Stimulated activated CD4-positive, alpha-beta T cell treated with anti-CD3 and anti-CD28 coated beads, Interleukin-1b, Interleukin-23, amount 100 ng/mL, for 1 hour (primary cell): ENCODE measurements at places on chromosomes 11 and 22.

GRCh38 chr11:28808771-28809170 lies 700.6 kb downstream of the METTL15 start:
- DNase-seq = no peak

GRCh38 chr11:75273411-75274391 lies 33.1 kb downstream of the TPBGL start:
- DNase-seq = no peak

- no peak for DNase-seq
These were observed 59.6 kb downstream of the CHRDL2 start for GRCh38 chr11:74671520-74672196.

- peak; percentile 43 for DNase-seq
These were observed 88.4 kb downstream of the UBASH3B start for GRCh38 chr11:122743949-122744348.

DNA sequence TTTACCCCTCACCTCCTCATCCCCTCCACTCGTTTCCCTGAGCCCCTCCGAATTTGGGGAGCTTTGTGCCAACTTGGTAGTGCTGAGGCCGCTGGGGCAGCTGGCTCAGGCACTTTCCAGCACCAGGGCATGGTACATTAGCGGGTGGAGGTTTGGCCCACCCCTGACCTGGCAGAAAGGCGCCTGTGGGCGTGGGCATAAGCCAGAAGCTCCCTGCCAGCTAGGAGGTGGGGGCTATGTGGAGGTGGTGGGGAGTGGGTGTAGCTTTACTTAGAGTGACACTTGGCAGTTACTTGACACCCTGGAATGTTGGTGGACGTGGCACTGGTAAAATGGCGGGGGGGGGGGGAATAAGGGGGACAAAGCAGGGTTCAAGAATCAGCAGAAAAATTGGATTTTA lies 10.3 kb upstream of the IGF2 start:
- DNase-seq = no peak

DNA sequence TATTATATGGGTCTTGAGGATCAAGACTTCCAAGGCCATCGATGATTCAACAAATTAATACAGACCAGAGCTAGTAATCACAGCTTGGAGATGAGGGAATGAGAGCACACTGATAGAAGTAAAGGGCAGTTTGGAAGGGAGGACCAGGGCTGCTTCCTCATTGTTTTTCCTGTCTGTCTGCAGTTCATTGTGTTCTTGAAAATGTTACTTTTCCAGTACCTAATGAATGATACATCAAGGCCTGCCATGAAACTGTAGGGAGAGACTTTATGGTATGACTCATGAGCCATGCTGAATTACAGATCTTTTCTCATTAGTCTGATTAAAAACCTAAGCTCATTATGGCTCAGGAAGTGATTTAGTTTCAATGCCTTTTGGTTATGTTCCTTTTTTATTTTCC lies 855.6 kb downstream of the KCNA4 start:
- no peak for DNase-seq

DNA sequence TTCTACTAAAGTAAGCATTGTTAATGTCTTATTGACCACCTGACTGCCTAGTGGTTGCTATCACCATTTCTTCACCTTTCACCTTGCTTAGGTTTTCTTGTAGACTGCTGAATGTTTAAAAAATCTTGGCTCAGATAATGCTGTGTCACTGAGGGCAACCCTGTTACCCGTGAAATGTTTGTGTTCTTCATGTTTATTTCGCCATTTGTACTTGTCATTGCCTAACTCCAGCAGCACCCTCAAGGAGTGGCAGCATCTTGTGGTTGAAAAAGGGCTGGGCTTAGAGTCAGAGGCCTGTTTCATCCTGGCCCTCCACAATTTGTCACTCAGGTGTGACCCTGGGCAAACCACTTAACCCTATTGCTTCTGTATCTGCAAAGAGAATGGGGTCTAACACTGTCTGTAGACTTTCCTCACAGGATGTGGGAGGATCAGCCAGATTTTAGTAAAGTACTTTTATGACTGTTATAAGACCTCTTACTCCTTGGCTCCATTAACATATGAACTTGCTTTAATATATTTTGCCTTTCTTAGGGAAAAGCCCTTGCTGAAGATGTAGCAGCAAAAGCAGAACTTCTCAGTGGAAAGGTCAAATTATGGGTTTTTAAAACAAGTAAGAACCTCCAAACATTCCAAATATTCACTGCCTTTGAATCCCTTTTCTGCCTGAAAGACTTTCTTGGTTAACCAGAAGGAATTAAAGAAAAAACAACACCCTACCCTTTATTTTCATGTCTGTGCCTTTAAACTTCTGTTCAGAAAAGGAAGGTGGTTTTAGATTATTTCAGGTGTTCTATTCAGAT lies 154.5 kb upstream of the C11orf87 start:
- no peak for DNase-seq

DNA sequence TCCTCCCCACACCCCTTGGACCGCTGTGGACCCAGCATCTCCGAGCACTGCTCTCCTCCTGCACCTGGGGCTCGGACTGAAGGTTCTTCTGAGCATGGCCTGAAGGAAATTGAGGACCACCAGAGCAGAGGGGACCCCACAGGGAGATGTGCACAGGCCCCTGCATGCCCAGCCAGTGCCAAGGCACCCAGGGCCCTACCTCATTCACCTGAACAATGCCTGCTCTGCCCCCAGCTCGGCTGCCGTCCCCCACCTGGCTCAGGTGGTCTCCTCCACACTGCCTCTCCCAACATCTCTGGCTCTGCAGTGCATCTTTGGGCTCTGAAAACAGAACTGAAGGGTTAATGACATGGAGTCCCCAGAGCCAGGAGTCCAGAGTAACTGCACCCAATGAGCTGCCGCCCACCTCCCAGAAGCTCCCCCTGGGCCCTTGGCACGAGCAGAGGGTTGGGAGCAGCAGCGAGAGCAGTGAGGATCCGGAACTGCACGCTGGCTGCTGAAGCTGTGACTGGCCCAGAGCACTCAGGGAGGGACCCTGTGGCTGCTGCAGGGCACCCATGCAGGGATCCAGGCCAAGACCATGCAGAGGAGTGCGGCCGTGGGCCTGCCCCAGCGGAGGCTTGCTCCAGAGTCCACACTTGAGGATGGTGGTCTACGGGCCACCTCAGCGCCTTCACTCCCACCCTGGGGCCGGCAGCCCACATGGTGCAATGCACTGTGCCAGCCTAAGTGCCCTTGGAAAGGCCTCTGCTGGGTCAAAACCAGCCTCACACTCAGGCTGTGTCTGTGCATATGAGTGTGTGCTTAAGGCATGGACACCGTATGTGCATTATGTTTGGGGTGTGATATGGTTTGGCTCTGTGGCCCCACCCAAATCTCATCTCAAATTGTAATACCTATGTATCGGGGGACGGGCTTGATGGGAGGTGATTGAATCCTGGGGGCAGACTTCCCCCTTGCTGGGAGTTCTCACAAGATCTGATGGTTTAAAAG lies 686.1 kb downstream of the TBC1D22A start:
- DNase-seq = no peak

- no peak for DNase-seq
These were observed 710.9 kb upstream of the FAT3 start for GRCh38 chr11:91513734-91514133.

GRCh38 chr11:111908639-111909305 lies 2.8 kb downstream of the CRYAB start:
- DNase-seq = no peak

GRCh38 chr11:65884716-65885092 lies 3.6 kb downstream of the FIBP start:
- DNase-seq = peak; percentile 68

DNA sequence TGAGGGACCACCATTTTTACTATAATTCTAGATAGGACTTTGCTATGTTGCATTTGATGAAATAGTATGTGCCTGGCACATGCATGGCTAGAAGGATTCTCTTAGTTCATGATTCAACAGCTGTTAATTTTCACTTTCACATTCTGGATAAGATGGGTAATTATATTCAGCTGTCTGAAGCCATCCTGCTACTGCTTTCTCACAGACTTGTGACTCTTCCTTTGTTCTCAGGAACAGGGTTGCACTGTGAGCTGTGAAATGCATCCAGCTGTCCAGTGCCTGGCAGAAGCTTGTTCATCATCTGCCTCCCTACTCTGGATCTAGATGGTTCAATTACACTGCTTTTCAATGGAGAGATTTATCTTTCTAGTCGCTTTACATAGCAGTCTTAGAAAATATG lies 610.1 kb upstream of the ANO5 start:
- no peak for DNase-seq

DNA sequence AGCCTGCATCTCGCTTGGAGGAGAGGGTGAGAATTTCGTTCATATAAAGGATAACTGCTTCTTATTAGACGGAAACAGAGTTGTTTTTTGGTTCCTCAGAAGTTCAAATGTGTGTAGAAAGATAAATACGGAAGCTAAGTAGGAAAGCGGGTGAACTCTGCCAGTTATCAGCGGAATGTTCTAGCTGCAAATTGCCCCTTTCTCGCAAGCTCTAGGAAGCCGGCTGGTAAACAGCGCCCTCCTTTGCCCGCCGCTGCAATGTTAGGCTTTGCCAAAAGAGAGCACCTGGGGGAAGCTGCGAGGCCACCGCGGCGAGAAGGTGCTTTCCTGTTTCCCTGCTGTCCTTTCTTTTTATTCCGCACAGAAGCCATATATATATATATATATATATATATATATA lies 67.0 kb downstream of the IGLL5 start:
- DNase-seq = no peak

DNA sequence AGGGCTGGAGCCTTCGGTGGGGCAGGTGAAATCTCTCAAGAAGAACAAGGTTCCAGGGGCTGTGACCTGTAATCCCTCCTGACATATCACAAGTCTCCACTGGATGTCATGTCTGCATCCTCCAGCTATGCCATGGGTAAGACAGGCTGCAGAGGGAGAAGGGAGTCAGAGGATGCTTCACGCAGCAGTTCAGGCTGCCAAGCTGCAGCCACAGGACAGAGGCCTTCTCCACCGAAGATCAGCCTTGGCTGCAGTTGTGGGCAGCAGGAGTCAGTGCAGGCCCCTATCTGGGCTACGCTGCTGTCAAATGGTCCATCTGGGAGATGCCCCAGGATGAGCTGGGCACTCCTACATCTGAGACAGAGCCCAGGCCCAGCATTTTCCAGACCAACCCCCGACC lies 25.0 kb downstream of the DKK3 start:
- DNase-seq = no peak

DNA sequence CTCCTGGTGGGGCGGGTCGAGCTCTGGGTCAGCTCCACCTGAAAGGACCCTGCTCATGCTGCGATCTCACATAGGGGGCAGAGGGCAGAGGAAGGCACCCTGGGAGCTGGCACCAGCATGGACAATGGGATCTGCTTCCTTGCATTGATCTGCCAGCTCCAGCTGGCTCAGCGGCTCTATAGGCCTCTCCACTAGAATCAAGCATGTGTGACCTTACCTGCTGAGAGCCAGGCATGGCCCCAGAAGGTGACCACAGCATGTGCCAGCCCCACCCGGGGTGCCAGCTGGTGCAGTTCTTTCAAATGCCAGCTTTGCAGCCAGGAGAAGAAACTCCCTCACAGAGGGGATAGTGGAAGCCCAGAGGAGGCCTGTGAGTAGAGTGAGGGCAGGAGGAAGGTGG lies 22.0 kb upstream of the KLHL35 start:
- DNase-seq = no peak

- no peak for DNase-seq
These were observed 20.6 kb upstream of the TPH1 start for GRCh38 chr11:18066626-18067025.

- DNase-seq = no peak
These were observed 723 bp upstream of the C22orf31 start for GRCh38 chr22:29062286-29062821.

DNA sequence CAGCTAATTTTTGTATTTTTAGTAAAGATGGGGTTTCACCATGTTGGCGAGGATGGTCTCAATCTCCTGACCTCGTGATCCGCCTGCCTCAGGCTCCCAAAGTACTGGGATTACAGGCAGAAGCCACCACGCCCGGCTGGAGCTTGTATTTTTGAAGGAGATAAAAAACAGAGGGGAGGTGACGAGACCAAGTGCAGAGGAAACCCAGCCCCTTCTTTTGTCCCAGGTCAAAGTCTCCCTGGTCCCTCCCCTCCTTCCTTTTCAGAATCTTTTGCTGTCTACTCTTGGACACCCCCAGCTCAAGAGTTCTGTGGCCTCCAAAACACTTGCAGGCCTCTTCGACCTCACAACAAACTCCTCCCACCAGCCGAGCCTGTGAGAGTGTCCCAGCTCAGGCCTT lies 12.2 kb upstream of the TMEM184B start:
- no peak for DNase-seq

GRCh38 chr11:119030029-119030328 lies 698 bp downstream of the SLC37A4 start:
- DNase-seq = no peak

DNA sequence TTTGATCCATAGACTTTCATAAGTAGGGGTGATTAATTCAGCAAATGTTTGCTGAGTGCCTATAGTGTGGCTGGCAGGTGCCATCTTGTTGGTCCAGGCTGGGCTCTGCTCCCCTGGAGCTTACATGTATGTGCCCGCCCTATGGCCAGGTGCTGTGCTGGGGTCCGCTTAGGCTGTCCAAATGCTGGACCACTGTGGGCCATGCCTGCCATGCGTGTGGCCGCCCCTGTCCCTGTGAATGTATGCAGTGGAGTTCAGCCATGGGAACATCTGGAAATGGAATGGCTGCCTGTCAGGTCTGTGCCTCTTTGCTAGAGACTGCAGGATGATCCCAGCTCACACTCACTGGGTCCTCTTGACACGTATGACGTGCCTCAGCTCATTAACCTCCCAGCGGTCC lies 594.6 kb downstream of the TBC1D22A start:
- no peak for DNase-seq
